ENCODE measurements at places on chromosomes 2 and 18.

DNA sequence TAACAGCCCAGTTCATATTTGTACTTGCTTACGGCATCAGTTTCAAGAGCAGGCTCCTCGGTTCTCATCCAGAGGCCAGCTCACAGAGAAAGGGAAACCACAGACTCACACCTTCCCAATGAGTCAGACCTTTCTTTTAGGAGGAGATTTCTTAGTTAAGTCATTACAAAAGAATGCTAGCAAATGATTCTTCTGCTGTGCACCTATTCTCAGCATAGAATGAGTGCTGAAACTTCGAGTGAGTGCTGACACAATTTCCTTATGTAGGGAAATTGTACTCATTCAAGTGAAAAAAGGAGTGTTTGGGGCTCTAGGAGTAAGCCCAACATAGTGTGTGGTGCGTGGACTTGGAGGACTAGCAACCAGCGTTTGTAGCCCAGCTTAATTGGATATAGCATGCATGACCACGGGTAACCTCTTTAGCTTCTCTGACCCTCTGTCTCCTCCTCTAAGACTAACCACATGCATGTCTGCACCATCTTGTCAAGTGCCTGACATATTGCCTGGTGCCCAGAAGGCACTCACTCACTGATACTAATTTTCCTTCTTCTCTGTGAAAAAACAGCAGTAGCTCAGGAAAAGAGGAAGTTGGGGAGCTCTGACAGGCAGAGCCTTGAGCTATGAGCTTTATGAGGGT lies 87.0 kb downstream of the ALPK2 start:
- no peak for DNase-seq

- DNase-seq, result no peak
Measured at GRCh38 chr2:142973160-142973821, 95.8 kb downstream of the KYNU start.

GRCh38 chr2:242098034-242098433 lies 228.5 kb downstream of the RTP5 start:
- DNase-seq, result no peak

GRCh38 chr2:60213865-60214625 lies 339.4 kb downstream of the BCL11A start:
- no peak for DNase-seq

DNA sequence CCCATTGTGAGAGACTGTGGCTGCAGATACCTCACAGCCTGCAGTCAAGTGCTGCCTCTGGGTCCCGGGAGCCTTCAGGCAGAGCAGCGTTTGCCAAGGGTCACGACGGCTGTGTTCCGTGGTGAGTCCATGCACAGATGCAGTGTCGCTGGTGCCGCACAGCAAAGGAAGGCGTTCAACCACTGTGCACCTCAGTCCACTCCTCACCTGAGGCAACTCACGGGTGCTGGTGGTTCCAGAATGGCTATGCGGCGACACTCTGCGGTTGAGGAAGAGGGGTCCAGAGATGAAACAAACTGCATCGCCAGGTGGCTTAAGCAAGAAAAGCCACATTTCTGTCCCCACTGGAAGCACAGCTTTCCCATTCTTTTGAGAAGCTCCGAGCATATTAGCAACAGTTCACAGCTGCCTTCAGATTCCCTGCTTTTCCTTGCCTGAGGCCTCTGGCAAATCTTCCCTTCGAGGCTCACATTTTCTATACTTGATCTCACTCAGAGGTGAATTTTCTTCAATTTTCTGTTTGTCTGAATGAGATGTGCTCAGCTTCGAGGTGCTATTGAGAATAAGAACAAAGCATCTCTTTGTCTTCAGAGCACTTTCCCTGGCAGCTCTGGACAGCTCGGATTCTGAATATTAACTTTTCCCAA lies 208.8 kb upstream of the TWIST2 start:
- DNase-seq, result no peak

GRCh38 chr18:32138332-32138982 lies 46.8 kb downstream of the RNF138 start:
- no peak for DNase-seq

- no peak for DNase-seq
Measured at GRCh38 chr2:152464851-152465470, 130.0 kb downstream of the FMNL2 start.

DNA sequence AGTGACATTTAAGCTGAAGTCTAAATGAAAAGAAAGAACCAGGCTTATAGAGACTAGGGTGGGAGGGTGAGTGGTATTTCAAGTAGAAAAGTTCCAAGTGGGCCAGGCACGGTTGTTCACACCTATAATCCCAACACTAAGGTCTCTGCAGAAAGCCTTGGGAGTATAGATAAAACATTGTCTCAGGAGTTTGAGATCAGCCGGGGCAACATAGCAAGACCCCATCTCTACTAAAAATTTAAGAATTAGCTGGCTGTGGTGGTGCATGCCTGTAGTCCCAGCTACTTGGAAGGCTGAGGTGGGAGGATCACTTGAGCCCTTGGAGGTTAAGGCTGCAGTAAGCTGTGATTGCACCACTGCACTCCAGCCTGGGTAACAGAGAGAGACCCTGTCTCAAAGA lies 143.4 kb upstream of the PKDCC start:
- DNase-seq, result no peak

GRCh38 chr2:164145093-164145987 lies 409.5 kb upstream of the FIGN start:
- no peak for DNase-seq

DNA sequence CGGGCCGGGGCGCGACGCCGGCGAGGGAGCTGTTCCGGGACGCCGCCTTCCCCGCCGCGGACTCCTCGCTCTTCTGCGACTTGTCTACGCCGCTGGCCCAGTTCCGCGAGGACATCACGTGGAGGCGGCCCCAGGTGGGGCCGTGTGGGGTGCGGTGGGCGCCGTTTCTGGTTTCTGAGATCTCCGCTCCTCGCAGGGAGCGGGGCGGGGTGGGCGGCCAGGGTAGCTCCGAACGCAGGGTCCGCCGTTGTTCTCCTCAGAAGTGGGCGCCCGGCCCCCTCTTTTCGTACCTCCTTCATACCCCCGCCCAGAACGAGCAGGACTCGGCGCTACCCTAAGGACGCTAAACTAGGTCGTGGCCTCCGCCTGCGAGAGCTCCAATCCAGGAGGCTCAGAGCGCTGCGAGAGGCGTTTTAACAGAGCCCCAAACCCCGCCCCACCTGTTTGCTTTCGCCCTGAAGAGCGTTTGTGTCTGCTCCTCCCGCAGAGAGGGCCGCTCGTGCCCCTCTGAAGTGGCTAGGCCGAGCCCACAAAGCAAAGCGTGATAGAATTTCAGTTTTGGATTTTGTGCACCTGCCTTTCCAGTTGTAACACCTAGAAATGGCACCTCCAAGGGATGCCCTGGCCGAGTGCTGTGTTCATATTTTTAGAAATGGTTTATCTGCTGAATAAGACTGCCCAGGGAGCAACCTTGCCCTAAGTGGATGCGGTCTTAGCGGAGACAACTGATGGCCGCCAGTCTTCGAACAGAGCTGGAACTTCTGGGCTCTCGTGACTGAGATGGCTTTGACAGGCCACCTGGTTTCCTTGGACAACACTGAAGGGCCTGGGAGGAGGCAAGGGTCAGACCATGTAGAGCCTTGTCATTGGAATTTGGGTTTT lies 626 bp downstream of the CAPN10 start:
- no peak for DNase-seq

All from muscle of arm (tissue), 14 donors.